ENCODE measurements at places on chromosomes 13 and 19. TPM values are rescaled to one million over a fixed set of nuclear protein-coding genes. Genes with fewer than 3 reads are reported as not detected.

DNA sequence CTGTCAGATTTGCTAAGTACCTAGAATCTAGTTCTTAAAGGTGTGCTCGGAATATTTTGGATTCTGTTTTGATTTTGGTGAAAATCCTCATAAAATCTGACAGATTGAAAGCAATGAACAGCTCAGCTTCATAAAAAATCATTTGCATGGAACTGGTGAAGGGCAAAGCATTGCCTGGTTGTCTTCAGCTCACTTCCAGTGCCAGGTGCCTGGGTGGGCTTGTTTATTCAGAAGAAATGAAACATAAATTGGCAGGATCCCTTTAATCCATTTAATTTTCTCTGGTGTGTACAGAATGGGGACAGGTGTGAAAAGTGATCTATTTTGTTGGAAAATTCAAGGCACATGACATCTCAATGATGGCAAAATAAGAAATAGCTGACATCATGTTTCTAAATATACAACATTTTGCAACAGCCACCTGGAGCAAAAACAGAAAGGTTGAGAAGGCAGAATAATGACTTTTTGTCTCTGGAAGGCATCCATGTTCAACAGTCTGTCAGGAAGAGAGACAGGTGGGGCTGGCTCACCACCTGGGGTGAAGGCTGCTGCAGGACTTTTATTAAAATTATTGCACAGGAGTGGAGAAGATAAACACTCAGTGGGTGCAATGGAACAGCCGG is 52.2 kb downstream of the RFC3 start:
- H3K4me3 ChIP-seq: no peak overlapping the region
- no peaks in the 10 kb centered on the region for H3K36me3 ChIP-seq
- H3K27ac ChIP-seq: no peak overlapping the region
- no peaks in the 10 kb centered on the region for H3K4me1 ChIP-seq
- no peak for DNase-seq

DNA sequence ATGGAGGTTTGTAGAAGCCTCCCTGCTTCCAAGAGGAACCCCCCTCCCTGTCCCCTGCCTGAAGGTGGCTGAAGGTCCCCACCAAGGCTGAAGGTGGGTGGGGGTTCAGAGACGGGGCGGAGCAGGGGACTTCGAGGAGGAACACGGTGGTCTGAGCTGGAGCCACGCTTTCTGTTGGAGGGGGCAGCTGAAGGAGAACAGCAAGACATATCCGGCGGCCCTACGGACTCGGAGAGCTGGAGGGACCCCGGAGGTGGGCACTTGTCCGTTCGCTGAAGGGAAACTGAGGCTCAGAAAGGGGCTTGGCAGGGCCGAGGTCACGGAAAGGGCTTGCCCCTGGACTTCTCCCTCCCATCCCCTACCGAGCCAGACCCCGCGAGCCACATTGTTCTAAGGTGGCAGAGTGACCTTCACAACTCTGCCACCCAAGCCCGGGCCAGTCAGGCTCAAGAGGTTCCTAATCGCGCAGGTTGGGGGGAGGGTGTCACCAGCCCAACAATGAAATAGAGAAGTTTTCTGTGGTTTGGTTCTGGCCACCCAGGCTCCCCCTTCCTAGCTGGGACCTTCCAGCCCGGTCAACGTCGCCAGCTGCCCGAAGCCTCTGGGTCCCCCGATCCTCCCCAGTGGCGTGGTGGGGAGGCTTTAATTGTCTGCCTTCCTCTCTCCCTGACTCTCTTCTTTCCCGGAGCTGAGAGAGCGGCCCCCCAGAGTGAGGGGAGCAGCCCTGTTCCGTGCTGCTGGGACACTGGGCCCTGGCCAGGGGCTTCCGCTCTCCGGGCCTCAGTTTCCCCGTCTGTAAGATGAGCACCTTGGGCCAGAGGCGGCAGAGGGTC is 15.5 kb upstream of the KCNN1 start:
- H3K27me3 ChIP-seq: peaks cover 77% of the 10 kb centered on the region
- DNase-seq: no peak
- H3K4me1 ChIP-seq: peaks cover 41% of the 10 kb centered on the region
- H3K36me3 ChIP-seq: no peaks in the 10 kb centered on the region
- H3K27ac ChIP-seq: no peak overlapping the region
- no peak overlapping the region for H3K4me3 ChIP-seq

- H3K27me3 ChIP-seq: peaks cover 15% of the 10 kb centered on the region
- H3K4me3 ChIP-seq: no peak overlapping the region
- DNase-seq: peak; percentile 33
- H3K4me1 ChIP-seq: no peaks in the 10 kb centered on the region
- H3K27ac ChIP-seq: no peak overlapping the region
- no peaks in the 10 kb centered on the region for H3K36me3 ChIP-seq
Measured at GRCh38 chr19:50607874-50608785, 31.6 kb downstream of the SYT3 start.

- no peaks in the 10 kb centered on the region for H3K36me3 ChIP-seq
- H3K4me3 ChIP-seq: no peak overlapping the region
- H3K27me3 ChIP-seq: no peaks in the 10 kb centered on the region
- no peak for DNase-seq
Measured at GRCh38 chr13:30608364-30608763, 9.4 kb upstream of the USPL1 start.

GRCh38 chr13:22936228-22936627 is 244.6 kb upstream of the SGCG start:
- no peak overlapping the region for H3K27ac ChIP-seq
- no peak overlapping the region for H3K4me3 ChIP-seq
- H3K36me3 ChIP-seq: no peaks in the 10 kb centered on the region

Gene GRK1
- total RNA-seq: not detected

Gene POMP
- 52.0 TPM for total RNA-seq

Measured in tibial nerve (tissue), 4 donors.